ENCODE measurements at places on chromosomes 13 and 19.

DNA sequence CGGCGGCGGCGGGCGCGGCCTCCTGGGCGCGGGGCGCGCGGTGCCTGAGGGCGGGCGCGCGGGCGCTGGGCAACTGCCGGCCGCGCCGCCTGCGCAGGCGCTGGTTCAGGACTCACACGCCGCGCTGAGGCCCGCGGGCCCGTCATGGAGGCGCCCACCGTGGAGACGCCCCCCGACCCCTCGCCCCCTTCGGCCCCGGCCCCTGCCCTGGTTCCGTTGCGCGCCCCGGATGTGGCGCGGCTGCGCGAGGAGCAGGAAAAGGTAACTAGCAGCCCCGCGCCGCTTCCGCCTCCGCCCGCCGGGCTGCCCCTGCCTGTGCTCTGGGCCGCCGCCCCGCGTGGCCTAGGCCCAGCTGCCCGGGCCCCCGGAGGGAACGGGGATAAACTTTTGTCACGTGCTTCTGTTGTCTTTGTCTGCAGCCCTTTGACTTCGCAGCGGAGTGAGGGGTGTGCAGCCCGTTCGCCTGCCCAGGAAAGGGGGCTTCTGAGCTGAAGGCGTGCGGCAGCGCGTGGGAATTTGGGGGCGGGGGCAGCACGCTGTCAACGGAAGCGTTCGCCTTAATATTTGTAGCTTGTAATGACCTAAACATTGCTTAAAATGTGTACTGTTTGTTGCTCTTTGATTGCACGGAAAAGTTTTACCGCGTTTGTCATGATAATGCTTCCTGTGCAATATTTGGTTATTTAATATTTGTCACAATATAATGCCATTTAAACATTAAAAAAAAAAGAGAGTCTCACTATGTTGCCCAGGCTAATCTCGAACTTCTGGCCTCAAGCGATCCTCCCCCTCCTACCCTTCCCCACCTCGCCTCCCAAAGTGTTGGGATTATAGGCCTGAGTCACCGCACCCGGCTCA lies 594 bp downstream of the URI1 start:
- DNase-seq = no peak

DNA sequence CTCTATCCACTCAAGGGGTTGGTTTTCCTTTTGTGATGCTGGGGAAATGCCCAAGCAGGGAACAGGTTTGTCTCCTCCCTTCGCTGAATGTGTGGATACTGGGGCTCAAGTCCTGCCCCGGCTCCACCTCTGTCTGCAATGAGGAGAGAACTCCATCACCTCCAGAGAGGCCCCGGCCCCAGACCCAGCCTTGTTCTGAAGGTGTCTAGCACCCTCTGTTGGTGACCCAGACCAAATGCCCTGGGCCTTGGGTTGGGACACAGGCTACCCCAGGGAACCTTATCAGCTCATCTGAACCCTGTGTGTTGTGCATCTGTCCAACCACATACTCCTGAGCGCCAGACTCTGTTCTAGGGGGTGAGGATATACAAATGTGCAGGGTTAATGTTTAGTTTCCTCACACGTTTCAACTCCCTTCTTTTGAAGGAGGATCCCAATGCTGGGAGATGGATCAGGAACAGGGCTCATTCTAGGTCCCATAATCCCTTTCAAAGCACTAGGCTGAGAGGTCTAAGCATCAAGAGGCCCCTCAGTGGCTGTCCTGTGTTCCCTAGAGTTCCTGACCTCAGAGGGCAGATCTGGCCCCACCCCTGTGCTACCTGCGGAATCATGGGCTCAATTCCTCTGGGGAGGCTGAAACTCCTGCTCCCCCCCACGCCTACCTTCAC lies 112.5 kb upstream of the SLC7A1 start:
- peak; percentile 57 for DNase-seq

GRCh38 chr13:31207661-31208552 lies 8.1 kb downstream of the B3GLCT start:
- no peak for DNase-seq

GRCh38 chr19:18074192-18074591 lies 12.5 kb downstream of the IL12RB1 start:
- DNase-seq = no peak

DNA sequence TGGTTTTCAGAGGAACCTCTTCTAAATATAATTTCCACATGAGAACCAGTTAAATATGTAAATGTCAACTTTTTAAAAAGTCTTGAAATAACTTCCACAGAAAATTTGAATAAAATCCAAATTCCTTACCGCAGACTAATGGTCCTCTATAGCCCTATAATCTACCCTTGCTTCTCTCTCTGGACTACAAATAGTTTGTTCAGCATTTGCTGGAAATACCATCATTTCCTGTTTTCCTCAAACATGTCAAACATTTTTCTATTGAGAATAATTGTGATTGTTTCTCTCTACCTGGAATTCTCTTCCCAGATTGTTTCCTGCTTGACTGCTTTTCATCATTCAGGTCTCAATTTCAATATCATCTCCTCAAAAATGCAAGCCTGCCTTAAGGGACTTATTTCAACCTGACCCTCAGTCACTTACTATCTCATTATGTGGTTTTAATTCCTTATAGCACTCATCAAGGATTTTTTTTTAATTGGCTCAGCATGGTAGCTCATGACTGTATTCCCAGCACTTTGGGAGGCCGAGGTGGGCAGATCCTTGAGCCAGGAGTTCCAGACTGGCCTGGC lies 898.9 kb upstream of the MIR17HG start:
- no peak for DNase-seq

GRCh38 chr13:76438050-76438449 lies 448.2 kb downstream of the KCTD12 start:
- no peak for DNase-seq
